HS-27A (cell line): ENCODE measurements at places on chromosomes 11 and 22.

- no peak for DNase-seq
Measured at GRCh38 chr11:84022695-84023094, 736.5 kb upstream of the CCDC90B start.

GRCh38 chr22:33302049-33302545 is 243.9 kb upstream of the SYN3 start:
- DNase-seq = no peak

GRCh38 chr22:46450931-46451561 is 86.4 kb downstream of the CELSR1 start:
- no peak for DNase-seq

DNA sequence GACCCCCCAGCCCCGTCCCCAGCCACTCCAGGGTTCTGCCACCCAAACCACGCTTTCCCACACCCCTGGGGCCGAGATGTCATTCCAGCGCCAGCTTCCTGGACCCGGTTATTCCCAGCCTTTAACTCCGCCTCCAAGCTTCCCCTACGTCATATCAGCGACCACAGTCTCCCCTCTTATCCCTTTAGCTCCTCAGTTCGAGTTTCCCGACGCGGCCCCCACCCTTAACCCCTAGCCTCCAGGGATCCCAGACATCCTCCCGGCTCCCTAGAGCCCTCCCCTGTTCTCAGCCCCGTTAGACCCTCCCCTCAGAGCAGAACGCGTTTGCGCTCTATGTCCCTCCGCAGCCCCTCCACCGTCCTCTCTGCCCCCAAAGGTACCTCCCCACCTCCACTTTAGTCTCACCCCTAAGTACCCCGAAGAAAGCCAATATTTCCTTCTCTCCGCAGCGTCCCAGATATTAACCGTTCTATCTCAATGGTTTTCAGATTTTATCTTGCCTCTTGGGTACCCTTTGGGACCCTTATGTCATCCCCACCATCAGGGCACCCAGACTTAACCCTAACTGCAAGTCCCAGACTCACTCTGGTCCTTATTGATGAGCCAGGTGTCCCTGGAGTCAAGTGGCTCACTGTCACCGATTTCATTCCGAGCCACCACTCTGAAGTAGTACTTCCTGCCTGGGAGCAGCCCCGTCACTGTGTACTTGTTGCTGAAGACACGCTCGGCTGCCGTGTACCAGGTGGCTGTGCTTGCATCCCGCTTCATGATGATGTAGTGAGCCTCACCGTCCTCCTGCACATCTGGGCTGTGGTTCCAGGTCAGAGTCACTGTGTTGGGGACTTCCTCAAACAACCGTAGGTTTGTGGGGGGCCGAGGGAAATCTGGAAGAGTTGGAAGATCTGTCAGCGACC is 8.0 kb downstream of the TMEM86A start:
- DNase-seq = no peak

- no peak for DNase-seq
Measured at GRCh38 chr11:107587306-107587979, 3.5 kb upstream of the ELMOD1 start.

GRCh38 chr11:32198053-32198452 is 107.2 kb downstream of the RCN1 start:
- no peak for DNase-seq

DNA sequence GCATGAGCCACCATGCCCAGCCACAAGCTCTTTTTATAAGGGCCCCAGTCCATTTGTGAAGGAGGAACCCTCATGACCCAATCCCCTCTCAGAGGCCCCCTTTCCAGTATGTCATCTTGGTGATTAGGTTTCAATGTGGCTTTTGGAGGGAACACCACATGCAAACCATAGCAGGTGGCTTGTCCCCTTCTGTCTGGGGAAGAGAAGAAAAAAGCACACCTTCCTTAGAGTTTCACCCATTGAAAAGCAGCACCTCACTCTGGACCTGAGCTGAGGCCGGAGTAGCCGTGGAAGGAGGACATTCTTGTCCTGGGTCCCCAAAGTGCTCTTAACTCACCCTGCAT is 25.4 kb downstream of the NEAT1 start:
- no peak for DNase-seq

DNA sequence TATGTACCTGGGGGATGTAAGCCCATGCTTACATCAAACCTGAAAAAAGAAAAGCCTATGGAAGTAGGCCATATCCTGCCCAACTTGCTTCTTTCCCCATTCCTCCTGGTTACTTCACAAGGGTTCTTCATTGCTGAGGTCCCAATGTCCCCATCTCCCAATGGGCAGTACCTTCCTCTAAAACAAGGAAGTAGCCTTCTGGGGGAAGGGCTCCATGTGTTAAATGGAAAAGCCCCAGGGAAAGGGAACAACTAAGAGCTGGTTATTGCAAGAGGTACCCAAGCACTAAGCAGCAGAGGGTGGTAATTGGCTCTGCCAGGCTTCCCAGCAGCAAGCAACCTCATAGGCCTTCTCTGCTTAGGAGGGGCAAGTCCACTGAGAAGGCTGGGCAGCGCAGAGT is 11.3 kb downstream of the TMEM216 start:
- DNase-seq = no peak

DNA sequence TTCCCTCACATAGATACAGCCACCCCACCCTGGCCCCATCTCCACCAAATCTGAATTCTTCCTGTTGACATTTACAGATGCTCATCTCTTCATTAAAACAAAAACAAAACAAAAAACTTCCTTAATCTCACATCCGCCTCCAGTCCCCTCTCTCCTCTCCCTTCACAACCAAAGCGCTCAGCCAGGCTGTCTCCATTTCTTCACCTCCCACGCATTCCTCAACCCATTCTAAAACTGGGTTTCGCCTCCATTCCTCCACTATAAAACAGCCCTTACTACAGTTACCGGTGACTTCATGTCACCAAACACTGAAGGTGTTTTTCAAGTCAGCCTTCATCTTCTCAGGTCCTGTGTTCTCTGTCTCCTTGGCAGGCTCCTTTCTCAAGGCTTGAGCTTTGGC is 9.6 kb downstream of the BACE1-AS start:
- DNase-seq = no peak

DNA sequence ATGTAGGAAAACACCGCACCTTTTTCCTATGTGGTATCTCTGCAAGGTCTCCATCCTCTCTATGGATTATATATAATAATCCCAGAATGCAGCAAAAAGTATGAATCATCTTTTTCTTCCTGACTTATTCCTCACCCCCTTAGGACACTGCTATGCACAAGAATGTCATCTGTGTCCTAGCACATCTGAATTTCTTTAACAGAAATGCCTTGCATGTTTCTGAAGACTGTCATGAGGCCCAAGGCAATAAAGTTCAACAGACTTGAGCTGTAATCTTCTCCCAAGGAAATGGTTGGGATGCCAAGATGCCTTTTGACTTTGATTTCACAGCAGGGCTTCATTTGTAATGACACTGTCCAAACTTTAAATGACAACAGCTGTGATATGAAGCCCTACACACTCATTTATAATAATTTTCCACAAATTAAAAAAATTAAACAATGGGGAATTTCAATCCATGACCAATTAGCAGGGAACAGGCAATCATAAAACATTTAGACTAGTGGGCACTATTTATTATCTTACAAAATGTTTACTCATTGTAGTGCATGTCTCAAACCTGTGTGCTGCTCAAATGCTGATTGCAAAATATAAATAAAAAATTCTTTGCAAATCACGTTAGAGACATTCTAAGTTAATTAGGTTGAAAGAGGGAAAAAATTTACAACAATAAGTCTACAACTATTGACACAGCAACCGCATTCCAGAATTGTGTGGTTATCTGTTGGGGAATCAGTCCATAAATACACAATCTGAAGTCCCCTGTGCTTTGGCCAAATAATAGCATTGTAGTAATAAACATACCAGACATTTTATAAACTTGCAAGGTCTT is 242.3 kb downstream of the SWAP70 start:
- peak; percentile 95 for DNase-seq

DNA sequence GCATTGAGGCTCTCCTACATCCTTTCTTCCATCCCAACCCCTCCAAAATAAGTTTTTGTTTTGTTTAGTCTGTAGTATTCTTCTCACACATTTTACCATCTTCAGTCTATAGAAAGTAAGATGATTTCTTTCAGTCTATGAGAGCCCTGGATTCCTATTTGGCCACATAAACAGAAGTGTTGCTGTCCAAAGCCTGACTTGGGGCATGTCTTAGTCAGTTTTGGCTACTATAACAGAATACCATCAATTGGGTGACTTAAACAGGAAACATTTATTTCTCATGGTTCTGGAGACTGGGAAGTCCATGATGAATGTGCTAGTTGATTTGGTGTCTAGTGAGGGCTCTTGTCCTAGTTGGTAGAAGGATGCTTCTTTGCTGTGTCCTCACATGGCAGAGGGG is 146.8 kb upstream of the DDI1 start:
- DNase-seq = no peak

DNA sequence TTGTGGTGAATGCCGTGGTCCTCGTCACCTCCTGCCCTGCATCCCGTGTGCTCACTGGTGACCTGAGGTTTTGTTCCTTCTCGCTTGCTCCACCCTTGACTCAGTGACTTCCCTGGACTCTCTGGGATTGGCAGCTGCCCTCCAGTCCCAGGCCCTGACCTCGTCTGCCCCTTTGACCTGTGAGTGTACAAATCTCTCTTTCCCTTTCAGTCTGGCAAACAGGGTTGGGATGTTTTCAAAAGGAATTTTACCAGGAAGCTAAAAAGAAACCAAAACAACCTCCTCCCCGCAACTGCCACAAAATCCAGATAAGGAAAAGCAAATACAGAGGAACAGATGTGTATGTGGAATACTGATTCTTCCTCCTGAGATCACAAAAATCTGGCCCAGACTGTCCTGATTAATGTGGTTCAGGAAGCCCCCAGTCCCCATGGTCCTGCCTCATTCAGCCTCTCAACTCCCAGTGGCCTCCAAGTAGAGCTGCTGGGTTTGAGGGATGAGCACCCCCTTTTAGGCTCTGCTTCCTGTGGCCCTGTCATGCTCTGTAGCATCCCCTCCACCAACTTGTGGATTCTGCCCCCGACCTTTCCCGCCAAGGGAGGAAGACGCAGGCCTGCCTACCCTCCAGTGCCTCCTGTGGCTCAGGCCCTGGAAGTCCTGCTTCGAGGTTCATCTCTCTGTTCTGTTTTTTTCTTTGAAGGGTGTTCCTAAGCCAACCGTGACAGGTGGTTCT is 15.2 kb downstream of the ROBO4 start:
- no peak for DNase-seq

DNA sequence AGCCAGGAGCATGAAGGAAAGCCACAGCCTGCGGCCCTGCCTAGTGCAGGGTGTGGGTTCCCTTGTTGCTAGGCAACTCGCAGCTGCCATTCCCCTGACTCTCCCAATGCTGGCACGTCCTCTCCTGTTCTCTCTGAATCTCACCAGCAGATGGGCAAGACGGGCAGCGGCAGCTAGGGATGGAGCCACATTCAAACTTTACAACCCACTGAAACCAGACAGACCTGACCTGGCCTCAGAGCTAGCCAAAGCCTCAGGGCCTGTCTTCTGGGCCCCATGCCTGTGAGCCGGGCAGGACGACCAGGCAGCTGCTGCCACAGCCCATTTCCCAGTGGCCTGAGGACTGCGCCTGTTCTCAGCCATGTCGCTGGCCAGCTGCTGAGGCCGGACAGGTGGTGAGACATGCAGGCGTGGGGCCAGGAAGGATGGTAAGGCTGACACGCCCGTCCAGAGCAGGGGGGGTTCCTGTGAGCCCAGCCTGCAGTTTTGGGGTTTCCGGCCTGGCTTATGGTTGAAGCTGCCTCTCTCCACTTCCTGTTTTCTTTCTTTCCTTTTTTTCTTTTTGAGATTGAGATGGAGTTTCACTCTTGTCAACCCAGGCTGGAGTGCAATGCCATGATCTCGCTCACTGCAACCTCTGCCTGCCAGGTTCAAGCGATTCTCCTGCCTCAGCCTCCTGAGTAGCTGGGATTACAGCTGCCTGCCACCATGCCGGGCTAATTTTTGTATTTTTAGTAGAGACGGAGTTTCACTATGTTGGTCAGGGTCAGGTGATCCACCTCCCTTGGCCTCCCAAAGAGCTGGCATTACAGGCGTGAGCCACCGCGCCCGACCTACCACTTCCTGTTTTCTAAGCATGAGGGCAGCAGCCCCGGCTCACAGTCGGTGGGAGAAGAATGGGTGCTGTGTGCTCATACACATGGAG is 4.1 kb downstream of the SUN2 start:
- no peak for DNase-seq

DNA sequence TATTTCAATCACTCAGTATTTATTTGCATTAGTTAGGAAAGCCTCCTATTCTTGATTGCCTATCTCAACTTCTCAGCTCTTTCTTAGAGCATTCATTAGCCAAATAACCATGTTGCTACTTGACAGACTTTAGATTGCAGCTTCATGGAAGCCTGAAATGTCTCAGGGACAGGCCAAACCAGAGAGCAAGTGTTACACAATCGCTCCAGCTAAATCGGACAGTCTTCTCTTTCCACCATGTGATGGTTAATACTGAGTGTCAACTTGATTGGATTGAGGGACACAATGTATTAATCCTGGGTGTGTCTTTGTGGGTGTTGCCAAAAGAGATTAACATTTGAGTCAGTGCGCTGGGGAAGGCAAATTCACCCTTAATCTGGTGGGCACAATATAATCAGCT is 106.5 kb upstream of the DRD2 start:
- DNase-seq = no peak

GRCh38 chr11:69444381-69445130 is 36.9 kb upstream of the LINC01488 start:
- DNase-seq = no peak

- DNase-seq = no peak
Measured at GRCh38 chr22:35071784-35072183, 5.8 kb downstream of the ISX start.

DNA sequence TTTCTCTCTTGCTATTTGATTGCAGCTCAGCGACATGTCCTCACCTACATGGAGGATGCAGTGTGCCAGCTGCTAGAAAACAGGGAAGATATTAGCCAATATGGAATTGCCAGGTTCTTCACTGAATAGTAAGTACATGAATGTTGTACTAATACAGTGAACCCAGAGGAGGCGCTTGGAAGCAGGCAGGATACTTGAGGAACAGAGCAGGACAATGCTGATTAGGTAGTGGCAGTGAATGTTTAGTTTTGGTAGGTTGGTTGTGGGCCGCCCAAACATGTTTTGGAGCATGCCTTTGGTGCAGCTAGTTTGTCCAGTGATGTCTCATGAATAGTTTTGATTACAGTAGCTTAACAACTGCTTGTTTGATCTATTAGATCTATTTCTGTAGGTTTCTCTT is 50.6 kb downstream of the CSTPP1 start:
- DNase-seq = no peak

DNA sequence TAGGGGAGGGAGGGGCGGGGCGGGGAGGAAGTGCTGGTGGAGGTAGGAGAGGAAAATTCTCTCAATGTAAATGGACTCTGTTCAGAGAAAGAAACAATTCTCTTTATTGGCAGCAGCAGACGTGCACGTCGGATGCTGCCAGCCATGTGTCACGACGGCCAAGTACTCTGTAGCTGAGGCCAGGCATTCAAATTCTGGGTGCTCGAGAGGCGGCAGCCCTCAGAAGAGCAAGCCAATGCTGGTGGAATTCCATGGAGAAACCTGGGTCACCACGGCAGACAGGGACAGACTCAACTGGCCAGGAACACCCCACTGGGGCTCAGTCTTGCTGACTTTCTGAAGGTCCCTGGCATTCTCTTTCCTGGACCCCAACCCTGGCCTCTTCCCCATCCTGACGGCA is 90.8 kb downstream of the ABTB2 start:
- no peak for DNase-seq
